ENCODE measurements at places on chromosomes 13 and 19.

DNA sequence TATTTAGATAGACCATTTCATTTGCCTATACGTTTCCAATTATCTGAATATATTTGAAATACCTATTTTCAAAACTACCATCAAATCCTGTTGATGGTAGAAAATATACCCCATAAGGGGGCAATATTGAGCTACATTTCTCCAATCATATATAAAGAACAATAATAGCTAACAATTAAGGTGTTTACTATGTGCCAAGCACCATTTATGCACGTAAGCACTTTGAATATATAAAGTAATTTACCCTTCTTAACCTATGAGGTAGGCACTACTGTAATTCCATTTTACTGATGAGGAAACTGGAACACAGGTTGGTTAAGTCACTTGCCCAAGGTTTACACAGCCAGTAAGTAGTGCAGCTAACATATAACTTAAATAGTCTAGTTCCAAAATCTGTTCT is 79.2 kb downstream of the UBL3 start:
- no peak for DNase-seq

- no peak for DNase-seq
Observed at GRCh38 chr19:21133633-21134032, 8.2 kb upstream of the ZNF431 start.

GRCh38 chr19:51654783-51655182 is 8.2 kb upstream of the SIGLEC14 start:
- no peak for DNase-seq

DNA sequence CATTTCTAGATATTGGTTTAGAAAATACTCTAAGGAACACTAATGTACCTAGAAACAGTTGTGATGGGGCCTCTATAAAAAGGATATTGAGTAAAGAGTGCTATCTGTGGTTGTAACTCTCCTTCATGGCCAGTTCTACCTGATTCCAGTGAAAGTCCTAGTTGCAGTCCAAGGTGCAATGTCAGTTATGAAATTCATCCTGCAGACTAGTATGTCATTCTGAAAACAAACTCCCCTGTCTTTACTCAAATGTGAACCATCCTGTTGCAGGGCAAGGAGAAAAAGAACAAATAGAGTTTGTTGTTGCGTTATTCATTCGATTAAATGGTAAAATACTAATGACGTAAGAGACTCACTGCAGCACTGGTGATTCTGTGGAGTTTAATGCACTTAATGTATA is 18.3 kb upstream of the N4BP2L1 start:
- DNase-seq = no peak

GRCh38 chr19:46495786-46496099 is at the start of gene PNMA8B:
TSS of gene PNMA8B (minus strand) at chr19:46495867. CDS start at chr19:46495465, 402 bp downstream.
- DNase-seq = no peak

- DNase-seq = no peak
Observed at GRCh38 chr19:47511681-47512080, 3.2 kb downstream of the NAPA start.

DNA sequence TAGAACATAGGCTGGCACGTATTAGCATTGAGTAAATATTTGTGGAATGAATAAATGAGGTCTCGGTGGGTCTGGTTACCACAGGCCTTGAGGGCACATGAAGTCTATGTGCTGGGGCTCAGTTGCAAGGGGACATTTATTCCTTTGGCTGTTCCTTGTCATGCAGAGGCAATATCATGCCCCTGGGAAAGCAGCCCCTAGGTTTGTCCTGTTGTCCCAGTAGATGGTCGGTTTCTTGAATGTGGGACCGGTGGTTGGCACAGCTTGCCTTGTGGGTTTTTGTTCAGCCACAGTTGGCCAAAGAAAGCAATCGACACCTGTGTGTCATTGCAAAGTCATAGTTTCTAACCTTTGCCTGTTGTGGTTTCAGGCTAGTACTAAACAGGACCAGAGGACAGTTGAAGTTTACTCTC is 24.7 kb upstream of the GPR183 start:
- no peak for DNase-seq

DNA sequence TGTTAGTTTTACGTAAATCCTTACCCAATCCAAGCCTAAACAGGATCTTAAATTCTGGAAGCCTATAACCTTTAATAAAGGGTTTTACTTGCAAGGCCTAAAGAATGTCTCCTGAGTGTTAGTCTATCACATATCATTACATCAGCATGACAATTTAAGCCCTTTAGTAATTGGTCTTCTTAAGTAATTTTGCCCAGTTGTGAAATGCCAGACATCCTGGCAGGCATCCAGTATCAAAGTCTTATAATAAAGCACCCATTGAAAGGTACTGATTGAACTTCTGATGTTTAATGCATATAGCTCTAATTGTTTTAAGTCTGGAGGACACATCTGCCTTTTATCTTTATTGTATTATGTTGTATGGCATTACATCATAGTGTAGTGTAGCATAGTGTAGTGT is 1078.9 kb downstream of the SLITRK1 start:
- DNase-seq = no peak

DNA sequence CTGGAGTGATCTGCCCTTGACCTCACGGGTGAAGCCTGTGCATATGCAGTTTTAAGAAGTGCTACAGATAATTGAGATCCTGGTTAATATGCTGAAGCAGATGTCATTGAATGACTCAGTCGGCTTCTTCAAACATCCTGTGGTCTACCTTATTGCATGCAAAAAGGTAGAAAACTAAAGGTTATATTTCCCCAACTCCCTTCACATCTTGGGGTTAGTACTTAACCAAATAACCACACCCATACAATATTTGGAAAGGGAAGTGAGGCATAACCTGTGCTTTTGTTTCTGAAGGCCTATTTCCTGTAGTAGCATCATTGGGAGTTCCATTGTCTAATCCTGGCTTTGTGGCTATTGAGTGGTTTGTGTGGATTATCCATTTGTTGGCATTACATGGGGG is 58.3 kb downstream of the RAP2A start:
- no peak for DNase-seq

GRCh38 chr13:76157926-76158325 is 521.8 kb downstream of the LMO7 start:
- no peak for DNase-seq

- no peak for DNase-seq
Observed at GRCh38 chr19:56110515-56111448, 10.3 kb downstream of the ZNF787 start.

DNA sequence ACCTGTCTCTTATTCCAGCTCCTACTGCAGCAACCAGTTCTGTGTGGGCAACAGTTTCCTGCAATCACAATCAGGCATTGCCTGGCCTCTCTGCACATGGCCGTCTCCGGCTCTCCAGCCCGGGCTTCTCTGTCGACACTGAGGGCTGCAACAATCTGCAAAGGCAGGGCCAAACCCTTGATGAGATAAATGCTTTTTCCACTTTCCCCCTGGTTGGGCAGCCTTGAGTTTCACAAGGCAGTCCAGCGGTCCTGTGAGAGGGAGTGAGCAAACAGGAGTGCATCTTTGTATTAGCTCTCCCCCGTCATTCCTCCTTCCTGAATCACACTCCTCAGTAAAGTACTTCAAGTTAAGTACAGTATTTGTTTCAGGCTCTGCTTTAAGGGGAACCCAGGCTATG is 40.7 kb upstream of the VWA8 start:
- no peak for DNase-seq

All from stimulated activated CD8-positive, alpha-beta memory T cell treated with anti-CD3 and anti-CD28 coated beads, Interleukin-4, amount 100 ng/mL, for 24 hours (primary cell).